ENCODE measurements at places on chromosomes 5 and 9.

- DNase-seq, result no peak
Observed at GRCh38 chr9:14236591-14236990, 77.3 kb downstream of the NFIB start.

DNA sequence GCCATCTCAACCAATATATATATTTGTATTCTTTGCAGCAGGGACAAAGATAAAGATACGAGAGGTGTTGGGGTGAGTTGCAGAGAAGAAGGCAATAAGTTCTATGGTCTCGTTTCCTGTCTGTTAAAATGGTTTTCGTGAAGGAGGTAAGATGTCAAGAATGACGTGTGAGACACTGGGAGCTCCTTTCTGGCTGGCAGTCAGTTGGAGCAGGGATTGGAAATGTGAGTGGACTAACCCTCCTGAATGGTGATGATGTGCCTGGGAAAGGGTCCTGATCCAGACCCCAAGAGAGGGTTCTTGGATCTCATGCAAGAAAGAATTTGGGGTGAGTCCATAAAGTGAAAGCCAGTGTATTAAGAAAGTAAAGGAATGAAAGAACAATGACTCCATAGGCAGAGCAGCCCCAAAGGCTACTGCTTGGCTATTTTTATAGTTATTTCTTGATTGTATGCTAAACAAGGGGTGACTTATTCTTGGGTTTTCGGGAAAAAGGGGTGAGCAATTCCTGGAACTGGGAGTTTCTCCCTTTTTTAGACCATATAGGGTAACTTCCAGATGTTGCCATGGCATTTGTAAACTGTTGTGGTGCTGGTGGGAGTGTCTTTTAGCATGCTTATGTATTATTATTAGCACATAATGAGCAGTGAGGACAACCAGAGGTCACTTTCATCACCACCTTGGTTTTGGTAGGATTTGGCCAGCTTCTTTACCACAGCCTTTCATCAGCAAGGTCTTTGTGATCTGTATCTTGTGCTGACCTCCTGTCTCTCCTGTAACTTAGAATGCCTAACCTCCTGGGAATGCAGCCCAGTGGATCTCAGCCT, 53.7 kb downstream of the SPATA31C2 start:
- no peak for DNase-seq

DNA sequence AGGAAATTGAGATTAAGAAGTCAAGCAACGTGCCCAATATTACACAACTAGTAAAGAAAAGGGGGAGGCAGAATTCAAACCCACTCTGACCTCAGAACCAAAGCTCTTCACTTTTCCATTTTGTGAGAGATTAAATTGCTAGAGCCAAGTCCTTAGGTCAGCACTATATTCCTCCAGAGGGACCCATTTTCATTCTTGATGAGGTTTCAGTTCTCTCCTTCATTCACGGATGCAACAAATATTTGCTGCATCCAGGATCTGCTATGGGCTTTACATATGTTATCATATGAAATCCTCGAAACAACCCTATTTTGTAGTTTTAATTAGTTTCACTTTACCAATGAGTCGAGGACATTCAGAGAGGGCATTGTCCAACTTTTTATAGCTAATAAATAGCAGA, 239.2 kb downstream of the EFNA5 start:
- no peak for DNase-seq

DNA sequence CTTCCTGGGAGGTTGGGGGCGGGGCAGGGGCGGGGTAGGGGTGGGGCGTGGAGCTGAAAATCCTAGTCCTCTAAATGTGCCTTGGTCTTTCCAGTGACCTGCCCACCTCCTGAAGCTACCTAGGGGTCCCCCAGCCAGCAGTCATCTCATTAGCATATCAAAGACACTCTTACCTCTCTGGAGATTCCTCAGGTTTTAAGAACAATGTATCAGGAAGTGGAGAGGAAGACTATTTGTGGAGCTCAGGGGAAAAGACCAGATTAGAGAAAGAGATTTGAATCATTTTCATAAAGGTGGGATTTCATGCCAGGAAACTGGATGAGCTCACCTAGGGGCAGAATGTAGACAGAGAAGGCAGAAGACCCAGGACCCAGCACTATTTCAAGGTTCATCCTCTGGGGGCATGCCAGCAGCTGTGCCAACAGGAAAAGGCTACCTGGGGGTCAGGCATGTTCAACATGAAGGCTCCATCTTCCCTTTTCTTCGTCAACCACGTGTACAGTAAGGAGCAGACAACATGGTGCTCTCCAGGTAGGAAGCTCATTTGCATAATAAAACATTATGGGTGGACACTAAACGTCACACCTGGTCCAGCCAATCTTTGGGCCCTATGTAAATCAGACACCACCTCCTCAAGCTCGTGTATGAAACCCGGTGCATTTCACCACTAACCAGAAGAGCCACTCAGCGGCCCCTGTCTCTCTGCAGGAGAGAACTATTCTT, 6.9 kb downstream of the GMCL2 start:
- no peak for DNase-seq

DNA sequence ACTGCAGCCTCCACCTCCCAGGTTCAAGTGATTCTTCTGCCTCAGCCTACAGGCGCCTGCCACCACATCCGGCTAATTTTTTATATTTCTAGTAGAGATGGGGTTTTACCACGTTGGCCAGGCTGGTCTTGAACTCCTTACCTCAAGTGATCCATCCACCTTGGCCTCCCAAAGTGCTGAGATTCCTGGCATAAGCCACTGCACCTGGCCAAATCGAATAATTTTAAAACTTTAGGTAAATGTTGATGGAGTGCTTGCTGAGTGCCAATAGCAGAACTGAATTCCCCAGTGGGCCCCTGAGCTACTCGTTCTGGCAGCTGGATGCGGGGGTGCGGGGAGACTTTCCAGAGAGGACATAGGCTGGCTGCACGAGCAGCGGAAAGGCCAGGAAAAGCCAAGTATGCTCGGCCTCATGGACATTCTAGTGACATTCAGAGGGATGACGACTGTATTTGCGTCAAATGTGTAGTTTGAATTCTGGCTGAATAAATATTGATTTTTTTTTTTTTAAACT, 16.8 kb downstream of the TRAF2 start:
- no peak for DNase-seq

GRCh38 chr5:31148959-31149475, 44.5 kb upstream of the CDH6 start:
- no peak for DNase-seq

DNA sequence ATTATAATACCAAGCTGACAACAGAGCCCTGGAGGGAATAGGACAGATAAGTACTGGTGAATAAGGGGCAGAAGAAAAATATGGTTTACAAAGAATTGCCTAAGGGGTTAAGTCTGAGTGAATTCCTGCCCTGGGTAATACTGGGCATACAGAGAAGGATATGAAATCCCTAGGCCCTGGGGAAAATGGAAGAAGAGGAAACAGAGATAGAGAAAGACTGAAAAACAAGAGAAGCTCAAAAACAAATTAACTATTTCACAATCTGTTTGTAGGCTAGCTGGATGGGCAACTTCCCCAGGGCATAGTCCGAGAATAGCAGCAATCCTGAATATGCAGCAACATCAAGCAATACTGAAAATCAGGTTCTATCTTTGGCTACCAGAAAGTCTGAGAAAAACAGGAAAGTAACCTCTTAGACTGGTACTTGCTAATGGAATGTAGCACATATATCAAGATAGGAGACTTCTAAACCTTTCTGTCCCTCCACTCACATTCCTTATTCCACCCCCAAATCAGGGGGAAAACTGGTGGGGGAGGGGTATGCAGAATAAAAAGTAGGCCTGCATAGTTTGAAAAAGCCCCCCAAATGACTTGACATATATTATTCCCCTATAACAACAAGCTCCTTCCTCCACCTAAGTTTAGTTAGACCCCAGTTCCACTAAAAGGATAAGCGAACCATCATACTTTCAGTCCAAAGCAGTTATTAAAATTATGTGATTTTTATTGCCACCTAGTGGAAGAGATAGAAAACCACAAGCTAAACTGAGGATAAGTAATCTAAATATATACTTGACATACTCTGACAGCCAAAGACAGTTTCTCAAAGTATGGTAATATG, 20.6 kb downstream of the SLC38A9 start:
- no peak for DNase-seq

DNA sequence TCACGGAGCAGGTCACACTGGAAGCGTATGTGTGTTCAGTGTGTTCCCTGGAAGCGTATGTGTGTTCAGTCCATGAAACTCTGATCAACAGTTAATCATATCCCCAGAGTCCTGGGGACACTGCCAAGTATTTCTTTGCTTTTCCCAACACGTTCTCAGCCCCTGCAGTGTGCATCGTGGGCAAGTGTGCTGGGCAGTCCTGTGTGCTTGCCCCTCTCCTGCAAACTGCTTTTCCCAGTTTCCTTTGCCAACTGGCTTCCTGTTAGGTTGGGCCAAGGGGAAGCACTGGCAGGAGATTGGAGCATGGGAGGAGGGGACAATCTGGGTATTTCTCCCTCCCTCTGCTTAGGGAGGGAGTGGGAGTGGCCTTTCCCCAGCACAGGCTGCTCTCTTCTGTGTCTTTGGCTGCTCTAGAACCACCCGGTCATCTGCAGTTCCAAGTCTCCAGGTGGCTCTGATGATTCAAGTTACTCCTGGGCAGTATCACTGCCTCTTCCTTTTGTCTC, 36.8 kb upstream of the NEK6 start:
- DNase-seq, result no peak

DNA sequence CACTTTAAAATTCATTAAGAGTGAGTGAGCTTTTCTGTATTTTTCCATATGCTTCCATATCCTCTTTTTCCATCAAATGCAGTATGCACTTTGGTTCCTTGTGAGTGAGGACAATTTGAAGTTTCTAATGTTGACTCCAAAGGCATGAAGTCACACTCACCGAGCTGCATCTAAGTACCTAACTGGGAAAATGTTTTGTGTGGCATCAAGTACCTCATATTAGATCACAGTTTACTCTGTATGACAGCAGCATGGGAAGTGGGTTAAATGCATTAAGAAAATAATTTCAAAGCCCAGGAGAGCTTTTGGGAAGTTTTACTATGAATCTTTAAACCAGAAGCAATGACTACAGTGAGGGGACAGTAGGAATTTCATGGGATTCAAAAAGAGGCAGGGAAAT, 207.0 kb downstream of the EFNA5 start:
- no peak for DNase-seq

All from activated CD4-positive, alpha-beta T cell treated with anti-CD3 and anti-CD28 coated beads for 4 hours (primary cell).